ENCODE measurements at places on chromosomes 2 and 18.

DNA sequence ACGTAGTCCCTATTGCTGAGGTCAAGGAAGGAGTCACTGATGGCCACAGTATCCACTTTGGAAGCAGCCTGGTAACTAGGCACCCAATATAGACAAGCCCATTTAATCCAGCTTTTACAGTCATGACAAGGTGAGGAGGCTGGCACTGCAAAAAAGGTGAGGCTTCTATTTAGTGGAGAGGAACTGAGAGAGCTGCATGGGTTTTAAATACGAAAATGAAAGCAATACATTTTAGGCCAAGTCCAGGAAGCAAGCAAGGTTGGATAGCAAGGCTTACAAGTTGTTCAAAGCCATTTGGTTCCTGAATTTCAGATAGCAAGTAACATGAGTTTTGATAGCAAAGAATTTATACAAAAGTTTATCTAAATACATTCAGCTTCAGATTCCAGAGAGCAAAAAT lies 80.4 kb downstream of the SGPP2 start:
- DNase-seq = no peak

DNA sequence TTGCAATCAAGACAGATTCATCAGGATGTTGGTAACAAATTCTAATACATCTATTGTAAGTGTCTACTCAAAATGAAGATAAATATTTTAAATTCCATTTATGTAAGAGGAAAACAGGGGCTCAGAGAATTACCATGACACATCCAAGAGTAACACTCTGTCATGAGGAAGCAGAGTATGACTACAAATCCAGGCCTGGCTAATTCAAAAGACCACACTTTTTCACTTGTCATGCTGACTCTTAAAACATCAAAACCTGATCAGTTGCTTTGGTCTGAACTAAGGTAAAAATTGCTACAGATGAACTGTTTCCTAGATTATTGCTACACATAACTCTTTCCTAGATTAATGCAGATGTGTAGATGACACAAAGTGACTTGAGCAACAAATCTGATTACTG lies 880.6 kb downstream of the TSN start:
- DNase-seq = no peak

DNA sequence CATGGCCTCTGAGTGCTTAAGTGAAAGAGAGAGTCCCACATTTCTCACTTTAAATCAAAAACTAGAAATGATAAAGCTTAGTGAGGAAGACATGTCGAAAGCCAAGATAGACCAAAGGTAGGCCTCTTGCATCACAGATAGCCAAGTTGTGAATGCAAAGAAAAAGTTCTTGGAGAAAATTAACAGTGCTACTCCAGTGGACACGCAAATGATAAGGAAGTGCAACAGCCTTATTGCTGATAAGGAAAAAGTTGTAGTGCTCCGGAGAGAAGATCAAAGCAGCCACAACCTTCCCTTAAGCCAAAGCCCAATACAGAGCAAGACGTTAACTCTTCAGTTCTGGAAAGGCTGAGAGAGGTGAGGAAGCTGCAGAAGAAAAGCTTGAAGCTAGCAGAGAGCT lies 32.1 kb downstream of the PSMD1 start:
- DNase-seq = no peak

- no peak for DNase-seq
These were observed 84.0 kb downstream of the DDX1 start for GRCh38 chr2:15675456-15676195.

GRCh38 chr18:23062011-23062410 lies 73.3 kb upstream of the CABLES1 start:
- no peak for DNase-seq

- no peak for DNase-seq
These were observed 4.9 kb upstream of the SIX2 start for GRCh38 chr2:45014016-45014702.

- DNase-seq = no peak
These were observed 475.0 kb upstream of the POU3F3 start for GRCh38 chr2:104378853-104379374.

DNA sequence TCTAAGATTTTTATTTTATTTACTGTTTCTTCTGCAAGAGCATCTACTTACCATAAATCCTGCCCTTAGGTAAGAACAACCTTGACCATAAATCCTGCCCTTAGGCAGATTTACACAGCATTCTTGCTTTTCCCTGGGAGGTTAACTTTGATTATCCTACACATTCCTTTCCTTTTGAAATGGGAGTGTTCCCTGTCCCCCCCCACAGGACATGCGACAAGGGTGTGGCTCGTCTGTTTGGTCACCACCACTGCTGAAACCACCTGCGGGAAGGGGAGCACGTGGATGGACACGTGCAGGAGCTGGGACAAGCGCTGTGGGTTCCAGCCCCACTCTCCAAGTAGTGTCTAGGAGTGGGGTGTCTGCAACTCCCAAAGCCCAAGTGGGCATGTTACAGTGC lies 239.3 kb upstream of the SP5 start:
- no peak for DNase-seq

DNA sequence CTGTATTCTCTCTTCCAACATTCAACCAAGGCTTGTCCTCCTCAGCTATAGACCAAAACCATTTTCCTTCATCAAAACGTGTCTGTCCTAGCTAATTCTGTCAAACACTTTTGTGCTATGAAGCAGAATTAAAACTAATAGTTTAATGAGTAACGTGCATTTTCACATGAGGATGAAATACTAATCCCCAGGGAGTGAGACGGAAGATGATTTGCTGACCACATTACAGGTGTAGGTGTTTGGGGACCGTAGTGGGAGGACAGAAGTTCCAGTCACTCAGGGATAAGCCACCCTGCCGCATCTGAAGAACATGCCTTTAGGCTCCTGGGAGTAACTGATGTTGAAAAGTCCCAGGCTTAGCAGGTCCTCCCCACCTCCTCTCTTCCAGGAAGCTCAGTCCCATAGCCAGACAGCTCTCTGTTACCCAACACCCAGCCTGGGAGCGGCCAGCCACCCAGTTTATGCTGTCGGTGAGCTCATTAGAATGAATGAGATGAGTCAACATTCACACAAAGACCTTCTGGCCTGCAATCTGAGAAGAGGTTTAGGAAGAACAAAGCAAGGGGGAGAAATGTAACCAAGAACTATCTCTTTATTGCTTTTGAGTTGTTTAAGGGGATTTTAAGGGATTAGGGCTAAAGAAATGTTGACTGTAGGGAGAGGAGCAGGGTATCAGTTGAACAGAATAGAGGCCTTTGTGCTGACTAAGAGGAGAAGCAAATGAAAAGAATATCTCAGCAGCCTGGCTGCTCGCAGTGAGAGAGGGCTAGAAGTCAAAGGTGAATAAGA lies 122.5 kb downstream of the FOXI3 start:
- DNase-seq = no peak

DNA sequence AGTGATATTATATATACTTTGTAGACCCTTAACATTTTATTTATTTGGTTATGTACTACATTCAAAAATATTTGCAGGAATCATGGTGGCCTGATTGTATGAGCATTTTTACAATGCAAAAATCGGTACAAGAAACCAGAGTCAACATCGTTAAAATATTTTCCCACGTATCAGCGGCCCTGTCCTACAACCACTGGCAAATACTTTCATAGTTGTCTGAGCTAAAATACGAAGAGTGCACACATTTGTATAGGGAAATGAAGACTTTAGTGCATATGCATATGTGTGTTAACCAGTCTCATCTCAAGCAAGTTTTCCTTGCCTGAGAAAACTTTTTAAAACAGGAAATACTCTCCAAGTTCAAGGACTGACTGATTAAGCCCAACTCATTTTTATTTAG lies 35.9 kb downstream of the CCDC102B start:
- DNase-seq = no peak

- DNase-seq = no peak
These were observed 26.3 kb downstream of the GRB14 start for GRCh38 chr2:164595031-164595430.

- DNase-seq = no peak
These were observed 36.6 kb downstream of the DARS1 start for GRCh38 chr2:135948642-135949355.
